ENCODE measurements at places on chromosomes 5 and 9.

DNA sequence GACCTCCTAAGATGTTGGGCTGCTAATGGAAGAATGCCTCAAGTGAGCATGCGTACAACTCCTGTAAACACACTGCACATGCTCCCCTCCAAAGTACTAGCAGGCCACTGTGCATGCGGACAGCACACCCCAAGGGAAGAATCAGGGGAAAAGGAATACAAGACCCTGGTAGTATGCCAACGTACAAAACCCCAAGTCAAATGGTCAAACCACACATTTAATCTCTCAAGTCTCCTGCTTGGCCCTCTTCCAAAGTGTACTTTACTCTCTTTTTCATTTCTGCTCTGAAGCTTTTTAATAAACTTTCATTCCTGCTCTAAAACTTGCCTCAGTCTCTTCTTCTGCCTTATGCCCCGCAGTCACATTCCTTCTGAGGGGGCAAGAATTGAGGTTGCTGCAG, 466.4 kb downstream of the DMRTA1 start:
- DNase-seq: no peak

GRCh38 chr5:34717426-34718327, 61.5 kb downstream of the RAI14 start:
- DNase-seq: no peak

DNA sequence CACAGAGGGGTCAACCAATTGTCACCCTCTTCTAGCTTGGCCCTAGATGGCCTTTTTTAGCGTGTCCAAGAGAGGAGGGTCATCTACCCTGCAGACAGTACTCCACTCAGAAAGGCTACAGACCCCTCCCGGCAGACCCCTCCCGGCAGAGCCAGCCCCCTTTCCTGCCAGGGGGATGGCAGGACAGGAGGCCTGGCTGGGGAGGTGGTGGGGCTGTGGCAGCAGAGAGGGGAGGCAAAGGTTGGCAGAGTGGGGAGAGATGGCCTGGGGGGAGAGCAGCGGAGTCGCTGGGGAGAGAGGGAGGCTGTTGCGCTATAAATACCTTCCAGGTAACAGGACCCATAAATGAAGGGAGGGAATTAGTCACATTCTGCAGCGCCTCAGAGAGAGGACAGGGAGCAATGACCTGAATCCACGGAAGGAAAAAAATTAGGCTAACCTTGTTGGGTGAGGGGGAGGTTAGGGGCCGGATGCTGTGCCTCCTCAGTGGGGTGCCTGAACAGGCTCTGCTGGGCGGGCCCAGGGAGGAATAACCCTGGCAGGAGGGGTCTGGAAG, 32.9 kb upstream of the PSD2 start:
- DNase-seq: no peak

GRCh38 chr5:156540491-156540890, 213.5 kb downstream of the SGCD start:
- DNase-seq: no peak

DNA sequence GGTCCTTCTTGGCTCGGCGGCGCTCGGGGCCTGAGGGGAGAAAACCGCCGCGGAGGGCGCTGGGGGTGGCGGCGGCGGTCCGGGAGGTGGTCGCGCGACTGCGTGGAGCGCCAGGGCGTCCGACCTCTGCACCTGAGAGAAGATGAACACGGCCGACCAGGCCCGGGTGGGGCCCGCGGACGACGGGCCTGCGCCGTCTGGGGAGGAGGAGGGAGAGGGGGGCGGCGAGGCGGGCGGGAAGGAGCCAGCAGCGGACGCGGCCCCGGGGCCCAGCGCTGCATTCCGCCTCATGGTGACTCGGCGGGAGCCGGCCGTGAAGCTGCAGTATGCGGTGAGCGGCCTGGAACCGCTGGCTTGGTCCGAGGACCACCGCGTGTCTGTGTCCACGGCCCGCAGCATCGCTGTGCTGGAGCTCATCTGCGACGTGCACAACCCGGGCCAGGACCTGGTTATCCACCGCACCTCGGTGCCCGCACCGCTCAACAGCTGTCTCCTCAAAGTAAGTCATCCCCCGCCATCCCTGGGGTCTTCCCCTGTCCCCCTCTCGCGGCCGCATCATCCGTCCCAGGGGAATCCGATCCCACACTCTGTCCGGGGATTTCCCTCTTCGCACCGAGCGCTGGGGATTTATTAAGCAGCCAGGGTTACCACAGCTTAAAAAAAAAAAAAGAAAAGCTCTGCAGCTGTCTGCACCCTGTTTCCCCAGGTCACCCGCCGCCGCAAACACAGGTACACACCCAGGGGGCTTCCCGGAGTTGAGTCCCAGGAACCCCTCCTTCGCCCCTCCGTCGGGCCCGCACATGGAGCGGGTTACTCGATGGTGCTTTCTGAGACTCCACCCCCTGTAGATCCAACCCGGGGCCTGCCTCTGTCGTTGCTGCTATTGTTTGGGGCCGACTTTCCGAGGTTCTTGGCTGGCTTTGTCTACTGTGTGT, at the start of gene GTF3C4:
TSS of gene GTF3C4 (plus strand) at position 8 of the 935 bp plus-strand sequence. CDS start at position 143, 135 bp downstream.
- DNase-seq: peak; percentile 24

GRCh38 chr9:104232781-104233341, 138.8 kb downstream of the SMC2 start:
- no peak for DNase-seq

- no peak for DNase-seq
These were observed 153.9 kb downstream of the GPBP1 start for GRCh38 chr5:57327561-57328367.

DNA sequence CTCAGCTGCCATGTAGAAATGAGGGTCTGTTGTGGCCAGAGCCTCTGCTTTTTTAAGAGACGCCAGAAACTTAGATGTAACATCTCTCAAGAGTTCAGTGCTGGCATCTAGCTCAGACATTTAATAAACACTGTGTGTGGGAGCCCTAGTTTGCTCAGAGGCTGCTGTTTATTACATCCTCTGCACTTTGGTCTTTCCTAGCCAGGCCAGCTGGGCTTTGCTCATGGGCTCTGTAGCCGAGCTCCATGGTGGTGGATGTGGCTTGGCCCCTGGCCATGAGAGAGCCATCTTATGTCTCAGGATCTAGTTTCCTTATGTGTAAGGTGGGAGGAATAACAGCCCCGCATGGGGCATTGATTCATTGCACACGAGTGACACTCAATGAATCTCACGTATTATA, 30.0 kb downstream of the ARHGEF37 start:
- DNase-seq: no peak

- no peak for DNase-seq
These were observed 25.0 kb downstream of the HMCN2 start for GRCh38 chr9:130290291-130291181.

GRCh38 chr9:108963459-108964143, 29.4 kb downstream of the ABITRAM start:
- DNase-seq: no peak
